ENCODE measurements at places on chromosomes 11 and 22. TPM values are rescaled to one million over a fixed set of nuclear protein-coding genes. Genes with fewer than 3 reads are reported as not detected.

- no peak for DNase-seq
These were observed 45.6 kb downstream of the PTPRJ start for GRCh38 chr11:48025984-48026340.

DNA sequence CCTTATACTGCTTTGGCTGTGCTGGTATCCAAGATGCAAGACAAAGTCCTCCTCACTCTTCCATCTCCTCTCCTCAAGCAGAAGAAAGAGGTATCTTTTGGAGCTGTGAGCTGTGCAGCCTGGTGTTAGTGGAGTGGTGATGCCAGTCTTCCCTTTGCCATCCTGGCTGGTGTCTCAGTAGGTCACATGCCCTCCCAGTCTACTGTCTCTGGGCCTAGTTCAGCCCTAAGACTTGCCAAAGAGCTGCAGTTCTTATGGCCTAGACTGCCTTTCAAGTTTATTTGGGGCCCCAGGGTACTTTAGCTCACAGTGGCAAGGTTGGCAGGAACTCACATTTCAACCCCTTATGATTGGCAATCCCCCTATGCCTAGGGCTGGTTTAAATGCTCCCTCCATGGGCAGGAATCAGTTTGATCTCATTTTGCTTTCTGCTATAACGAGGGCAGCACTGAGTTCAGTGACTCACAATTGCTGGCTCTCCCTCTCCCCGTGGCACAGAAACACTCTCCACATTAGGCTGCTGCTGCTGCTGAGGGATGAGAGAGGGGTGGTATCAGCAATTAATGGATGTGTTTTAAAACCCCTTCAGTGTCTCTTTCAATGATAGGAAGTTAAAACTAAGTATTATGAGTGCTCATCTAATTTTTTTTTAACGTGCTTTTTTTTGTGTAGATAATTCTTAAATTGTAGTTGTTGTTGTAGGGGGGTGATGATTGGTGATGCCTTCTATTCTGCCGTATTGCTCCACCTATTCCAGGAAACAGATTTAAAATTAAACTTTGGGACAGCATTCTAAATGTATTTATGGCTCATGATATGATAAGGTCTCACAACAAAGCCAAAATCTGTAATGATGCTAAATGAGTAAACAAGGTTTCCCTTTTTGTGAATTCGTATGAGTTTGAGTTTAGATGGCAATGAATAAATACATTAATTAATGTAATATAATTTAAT, 1295.0 kb downstream of the JRKL start:
- no peak for DNase-seq

GRCh38 chr11:31412946-31413345, 43.3 kb downstream of the DNAJC24 start:
- DNase-seq = no peak

DNA sequence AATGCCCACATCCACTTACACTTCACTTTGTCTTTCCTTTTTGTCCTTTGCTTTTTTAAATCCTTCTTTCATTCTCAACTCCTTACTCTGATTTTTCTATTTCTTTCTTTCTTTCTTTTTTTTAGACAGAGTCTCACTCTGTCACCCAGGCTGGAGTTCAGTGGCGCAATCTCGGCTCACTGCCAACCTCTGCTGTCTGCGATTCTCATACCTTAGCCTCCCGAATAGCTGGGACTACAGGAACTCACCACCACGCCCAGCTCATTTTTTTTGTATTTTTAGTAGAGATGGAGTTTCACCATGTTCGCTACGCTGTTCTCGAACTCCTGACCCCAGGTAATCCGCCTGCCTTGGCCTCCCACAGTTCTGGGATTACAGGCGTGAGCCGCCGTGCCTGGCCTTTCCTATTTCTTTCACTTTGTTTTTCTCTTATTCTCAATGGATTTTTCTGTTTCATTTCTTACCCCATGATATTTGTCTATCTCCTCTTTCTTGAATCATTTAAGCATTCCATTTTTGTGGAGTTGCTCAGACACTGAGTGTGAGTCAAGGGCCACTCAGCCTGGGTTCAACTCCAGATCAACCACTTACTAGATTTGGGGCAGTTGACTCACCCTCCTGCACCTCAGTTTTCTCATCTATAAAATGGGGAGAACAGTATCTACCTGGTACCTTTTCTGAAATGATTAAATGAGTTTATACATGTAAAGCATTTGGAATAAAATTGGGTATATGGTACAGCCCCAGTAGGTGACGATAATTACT, 7.6 kb downstream of the KCNJ5 start:
- no peak for DNase-seq

DNA sequence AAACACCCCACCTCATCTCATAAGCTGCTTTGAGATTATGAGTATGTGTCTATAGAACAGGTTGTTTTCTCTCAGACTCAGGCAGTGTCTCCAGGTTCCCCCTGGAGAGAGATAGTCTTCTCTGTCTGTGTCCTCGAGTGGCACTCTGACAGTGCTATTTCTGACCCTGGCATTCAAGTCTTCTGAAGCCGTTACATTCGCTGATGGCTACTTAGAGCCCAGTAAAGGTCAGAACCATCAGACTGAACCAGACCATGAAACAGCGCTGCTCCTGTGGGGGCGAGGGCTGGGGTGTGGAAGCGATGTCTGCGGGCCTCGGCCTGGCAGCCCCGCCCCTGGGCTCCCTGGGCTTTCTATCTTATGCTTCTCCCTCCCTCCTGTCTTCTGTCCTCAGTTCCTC, 23.5 kb downstream of the SHISA8 start:
- no peak for DNase-seq

GRCh38 chr11:92212530-92212929, 12.1 kb upstream of the FAT3 start:
- no peak for DNase-seq

DNA sequence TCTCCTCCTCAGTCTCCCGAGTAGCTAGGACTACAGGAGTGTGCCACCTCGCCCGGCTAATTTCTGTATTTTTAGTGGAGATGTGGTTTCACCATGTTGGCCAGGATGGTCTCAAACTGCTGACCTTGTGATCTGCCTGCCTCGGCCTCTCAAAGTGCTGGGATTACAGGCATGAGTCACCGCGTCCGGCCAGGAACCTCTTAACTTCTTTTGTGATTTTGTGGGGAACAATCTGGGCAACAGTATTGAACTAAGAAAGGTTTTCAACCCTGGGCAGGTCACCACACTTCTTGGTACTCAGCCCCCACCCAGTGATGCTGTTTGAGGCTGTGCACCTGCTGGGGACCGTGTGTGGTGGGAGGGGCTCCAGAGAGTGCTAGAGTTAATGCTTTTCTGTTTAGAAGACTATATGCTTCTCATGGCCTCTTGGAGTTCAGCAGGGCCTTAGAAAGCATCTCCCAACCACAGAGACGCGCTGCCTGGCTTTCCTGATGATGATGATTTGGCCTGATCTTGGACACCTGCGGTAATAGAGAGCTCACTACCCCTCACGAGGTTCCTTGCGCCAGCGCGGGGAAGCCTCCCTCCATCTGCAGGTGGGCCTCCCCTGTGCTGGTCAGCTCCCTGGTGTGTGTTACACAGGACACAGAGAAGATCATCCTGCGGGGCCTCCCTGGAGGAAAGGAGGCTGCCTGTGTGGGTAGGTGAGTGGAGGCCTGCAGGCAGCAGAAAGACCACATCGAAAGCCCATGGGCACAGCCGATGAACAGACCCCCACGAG, 1.2 kb downstream of the DENND6B start:
- no peak for DNase-seq

- no peak for DNase-seq
These were observed 9.3 kb downstream of the PRCP start for GRCh38 chr11:82890936-82891335.

DNA sequence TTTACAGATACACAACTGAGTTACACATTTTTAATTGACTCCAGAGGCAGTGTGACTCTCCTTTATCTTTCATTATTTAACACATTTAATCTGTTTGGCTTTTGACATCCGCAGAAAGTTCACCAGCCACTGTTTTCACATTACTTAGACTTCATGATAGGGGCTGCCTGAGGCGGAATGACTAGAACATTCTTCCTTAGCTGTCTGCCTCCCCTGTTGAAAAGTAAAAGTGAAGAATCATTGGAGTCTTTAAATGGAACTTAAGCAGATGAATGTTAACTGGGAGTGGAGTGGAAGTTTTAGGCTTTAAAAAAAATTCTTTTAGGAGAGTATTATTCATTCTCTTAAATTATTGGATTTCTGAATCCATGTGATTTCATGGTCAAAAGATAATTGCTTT, 229.2 kb upstream of the MTNR1B start:
- DNase-seq = no peak

DNA sequence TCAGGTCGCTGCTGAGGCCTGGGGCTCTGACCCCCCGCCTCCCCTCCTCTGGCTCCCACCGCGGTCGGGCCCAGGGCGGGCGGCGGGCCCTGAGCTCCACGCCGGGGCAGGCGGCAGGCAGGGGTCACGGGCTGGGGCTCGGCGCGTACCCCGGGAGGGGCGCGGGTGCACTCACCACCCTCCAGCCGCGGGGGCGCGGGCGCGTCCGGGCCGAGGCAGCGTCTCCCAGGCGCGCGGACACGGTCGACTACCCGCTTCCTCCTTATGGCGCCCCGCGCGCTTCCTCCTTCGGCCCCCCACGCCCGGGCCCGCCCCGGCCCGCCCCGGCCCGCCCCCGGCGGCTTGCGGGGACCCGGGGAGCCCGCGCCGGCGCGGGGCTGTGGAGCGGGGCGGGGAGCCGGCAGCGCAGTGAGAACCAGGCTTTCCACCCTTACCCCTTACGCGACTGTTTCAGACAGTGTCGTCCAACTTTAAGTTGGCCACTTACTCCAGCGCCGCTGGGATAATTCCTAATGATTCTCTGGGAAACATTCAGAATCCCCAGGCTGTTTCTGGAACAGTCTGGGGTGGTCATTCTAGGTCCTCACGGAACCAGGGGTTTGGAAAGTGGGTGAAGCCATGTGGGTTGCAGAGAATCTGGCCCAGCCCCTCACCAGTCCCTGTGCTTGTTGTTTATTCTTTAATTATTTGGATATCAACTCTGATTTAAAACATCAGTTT, at the start of gene BID:
Gene BID (minus strand): TSS at position 264 of the 720 bp plus-strand sequence. CDS start 24,353 bp downstream, outside the sequence.
- DNase-seq = peak; percentile 71

- DNase-seq = no peak
These were observed 2.3 kb downstream of the CHID1 start for GRCh38 chr11:908273-908672.

- DNase-seq = peak; percentile 43
These were observed 6.2 kb upstream of the IGSF22 start for GRCh38 chr11:18731949-18732821.

The SLCO2B1 gene
- total RNA-seq = 55.8 TPM

The PANX2 gene
- 0.89 TPM for total RNA-seq

The CNGA4 gene
- not detected for total RNA-seq

All from left cardiac atrium (tissue), 4 donors.